ENCODE measurements at places on chromosomes 12 and 14. TPM values are rescaled to one million over a fixed set of nuclear protein-coding genes. Genes with fewer than 3 reads are reported as not detected.

- no peaks in the 10 kb centered on the region for H3K27me3 ChIP-seq
- no peaks in the 10 kb centered on the region for H3K4me1 ChIP-seq
- no peaks in the 10 kb centered on the region for H3K36me3 ChIP-seq
- DNase-seq = no peak
- no peak overlapping the region for H3K27ac ChIP-seq
Measured at GRCh38 chr12:119505001-119505400, 88.6 kb upstream of the TMEM233 start.

GRCh38 chr12:45089411-45090075, 38.6 kb upstream of the DBX2 start:
- peaks cover 4% of the 10 kb centered on the region for H3K27me3 ChIP-seq
- no peak for DNase-seq
- no peaks in the 10 kb centered on the region for H3K36me3 ChIP-seq
- H3K4me1 ChIP-seq = no peaks in the 10 kb centered on the region
- no peak overlapping the region for H3K4me3 ChIP-seq

Gene PTPRO
- 6.4 TPM for polyA plus RNA-seq

DNA sequence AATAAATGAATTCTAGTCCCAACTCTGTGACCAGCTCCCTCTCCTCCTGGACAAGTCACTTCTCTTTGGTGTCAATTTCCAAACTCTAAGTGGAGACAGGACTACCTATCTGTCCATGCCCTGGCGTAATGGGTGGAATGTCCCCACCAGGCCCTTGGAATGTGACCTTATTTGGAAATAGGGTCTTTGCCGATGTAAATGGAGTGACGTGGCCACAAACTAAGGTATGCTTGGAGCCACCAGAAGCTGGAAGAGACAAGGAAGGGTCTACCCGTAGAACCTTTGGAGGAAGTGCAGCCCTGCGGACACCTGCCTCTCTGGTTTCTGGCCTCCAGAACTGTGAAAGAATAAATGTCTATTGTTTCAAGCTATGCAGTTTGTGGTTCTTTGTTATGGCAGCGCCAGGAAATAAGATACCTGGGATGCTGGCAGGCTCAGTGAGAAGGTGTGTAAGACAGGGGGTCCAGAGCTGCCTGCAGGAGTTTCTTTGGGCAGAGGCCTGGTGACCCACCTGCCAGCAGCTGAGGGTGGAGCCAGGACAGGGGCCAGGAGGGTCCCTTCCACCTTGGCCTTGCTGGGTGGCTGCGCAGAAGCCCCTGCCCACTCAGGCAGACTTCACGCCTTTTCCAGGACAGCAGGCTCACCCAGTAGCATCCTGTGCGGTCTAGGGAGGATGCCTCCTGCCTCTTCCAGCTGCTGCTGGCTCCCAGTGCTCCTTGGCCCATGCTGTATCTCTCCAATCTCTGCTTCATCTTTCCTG, 45.8 kb downstream of the ARL6IP4 start:
- no peak overlapping the region for H3K27ac ChIP-seq
- no peak for DNase-seq
- H3K36me3 ChIP-seq = no peaks in the 10 kb centered on the region
- H3K4me1 ChIP-seq = no peaks in the 10 kb centered on the region
- no peak overlapping the region for H3K4me3 ChIP-seq

GRCh38 chr14:31884776-31885379, 192.2 kb upstream of the ARHGAP5 start:
- no peaks in the 10 kb centered on the region for H3K36me3 ChIP-seq
- H3K4me3 ChIP-seq = no peak overlapping the region
- H3K27me3 ChIP-seq = no peaks in the 10 kb centered on the region

Gene TDRD9
- 0.91 TPM for polyA plus RNA-seq

GRCh38 chr12:120103371-120103770, 13.2 kb downstream of the RAB35 start:
- no peak overlapping the region for H3K4me3 ChIP-seq
- no peak for DNase-seq
- H3K27me3 ChIP-seq = no peaks in the 10 kb centered on the region
- H3K36me3 ChIP-seq = peaks cover 20% of the 10 kb centered on the region
- peaks cover 3% of the 10 kb centered on the region for H3K4me1 ChIP-seq

DNA sequence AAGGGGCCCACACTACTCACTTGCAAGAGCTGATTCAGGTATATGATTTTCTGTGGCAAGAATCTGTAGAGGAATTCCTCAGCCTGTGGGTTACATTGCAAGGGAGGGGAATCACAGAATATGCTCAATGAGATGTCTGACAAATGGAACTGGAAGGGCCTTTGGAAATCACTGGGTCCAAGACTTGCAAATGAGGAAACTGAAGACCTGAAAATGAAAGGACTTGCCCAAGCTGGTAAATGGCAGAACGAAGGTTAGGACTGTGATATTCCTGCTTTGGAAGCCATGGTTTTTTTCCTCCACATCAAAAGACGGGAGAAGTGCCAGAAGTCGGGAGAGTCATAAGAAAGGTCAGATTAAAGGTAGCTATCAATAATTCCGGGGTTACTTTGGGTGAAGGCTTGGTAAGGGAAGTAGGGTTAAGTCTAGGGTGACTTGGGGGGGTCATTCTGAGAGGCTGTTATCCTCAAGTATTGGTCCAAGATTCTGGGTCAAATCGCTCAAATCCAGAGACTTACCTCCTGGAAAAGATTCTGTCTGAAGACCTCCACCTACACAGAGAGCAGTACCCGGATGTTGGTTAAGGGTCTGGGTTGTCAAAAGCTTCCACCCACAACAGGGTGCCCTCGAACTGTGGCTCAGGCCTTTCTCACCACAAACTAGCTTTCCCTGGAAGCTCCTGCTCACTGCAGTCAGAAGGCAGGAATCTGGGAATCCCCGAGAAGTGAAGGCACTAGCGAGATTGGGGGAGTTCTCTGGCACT, 539 bp downstream of the PSME2 start:
- peaks cover 8% of the 10 kb centered on the region for H3K36me3 ChIP-seq
- H3K4me3 ChIP-seq = peak overlapping the region; percentile 98
- peak overlapping the region; percentile 88 for H3K27ac ChIP-seq

Gene HOXC13
- polyA plus RNA-seq = not detected

Gene NOXRED1
- polyA plus RNA-seq = not detected

Gene MDM1
- polyA plus RNA-seq = 22.2 TPM

GRCh38 chr14:91400696-91401095, 16.9 kb downstream of the CCDC88C start:
- peak overlapping the region; percentile 76 for H3K27ac ChIP-seq
- H3K36me3 ChIP-seq = no peaks in the 10 kb centered on the region
- H3K27me3 ChIP-seq = no peaks in the 10 kb centered on the region

DNA sequence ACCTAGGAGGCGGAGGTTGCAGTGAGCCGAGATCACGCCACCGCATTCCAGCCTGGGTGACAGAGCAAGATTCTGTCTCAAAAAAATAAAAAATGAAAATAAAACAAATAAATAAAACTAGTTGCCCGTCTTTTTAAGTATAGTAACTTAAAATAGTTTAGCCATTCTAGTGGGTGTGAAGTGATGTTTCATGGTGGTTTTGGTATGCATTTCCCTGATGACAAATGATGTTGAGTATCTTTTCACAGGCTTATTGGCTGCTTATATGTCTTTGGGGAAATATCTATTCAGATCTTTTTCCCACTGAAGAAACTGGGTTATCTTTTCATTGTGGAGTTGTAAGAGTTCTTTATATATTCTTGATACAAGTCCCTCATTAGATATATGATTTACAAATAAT, 102.4 kb upstream of the METAP2 start:
- H3K27me3 ChIP-seq = no peaks in the 10 kb centered on the region
- no peaks in the 10 kb centered on the region for H3K4me1 ChIP-seq
- H3K36me3 ChIP-seq = no peaks in the 10 kb centered on the region
- DNase-seq = no peak
- no peak overlapping the region for H3K27ac ChIP-seq
- no peak overlapping the region for H3K4me3 ChIP-seq

Gene RASSF9
- polyA plus RNA-seq = not detected

- no peaks in the 10 kb centered on the region for H3K27me3 ChIP-seq
- no peak overlapping the region for H3K27ac ChIP-seq
- no peaks in the 10 kb centered on the region for H3K36me3 ChIP-seq
- DNase-seq = peak; percentile 6
Measured at GRCh38 chr14:76456200-76456599, 80.3 kb downstream of the ESRRB start.

DNA sequence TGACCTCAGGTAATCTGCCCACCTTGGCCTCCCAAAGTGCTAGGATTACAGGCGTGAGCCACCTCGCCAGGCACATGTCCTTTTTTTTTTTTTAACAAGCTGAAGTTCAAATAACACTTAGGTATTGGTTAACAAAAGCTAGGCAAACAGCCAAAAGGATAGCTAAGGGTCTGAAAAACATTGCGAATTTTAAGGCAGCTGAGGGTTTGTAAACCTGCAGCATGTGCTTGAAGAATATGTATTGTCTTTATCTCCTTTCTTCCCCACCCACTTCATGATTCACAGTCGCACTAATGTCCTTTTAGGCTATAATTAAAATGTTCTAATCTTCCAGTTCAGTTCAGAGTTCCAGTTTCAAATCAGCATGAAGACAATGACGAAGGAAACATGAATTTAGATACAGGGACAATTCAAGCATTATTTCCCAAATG, 30.1 kb upstream of the CERS5 start:
- no peaks in the 10 kb centered on the region for H3K27me3 ChIP-seq
- H3K36me3 ChIP-seq = peaks cover 56% of the 10 kb centered on the region
- DNase-seq = no peak
- no peak overlapping the region for H3K4me3 ChIP-seq
- no peak overlapping the region for H3K27ac ChIP-seq

Gene DEGS2
- 1.0 TPM for polyA plus RNA-seq

GRCh38 chr12:90631591-90632212, 323.3 kb downstream of the CCER1 start:
- no peak overlapping the region for H3K4me3 ChIP-seq
- H3K4me1 ChIP-seq = no peaks in the 10 kb centered on the region
- H3K27me3 ChIP-seq = no peaks in the 10 kb centered on the region
- no peak overlapping the region for H3K27ac ChIP-seq
- no peak for DNase-seq

- no peak for DNase-seq
- no peak overlapping the region for H3K4me3 ChIP-seq
- H3K27ac ChIP-seq = no peak overlapping the region
- no peaks in the 10 kb centered on the region for H3K4me1 ChIP-seq
- no peaks in the 10 kb centered on the region for H3K27me3 ChIP-seq
Measured at GRCh38 chr12:105443802-105444652, 113.5 kb downstream of the C12orf75 start.

Measured in naive thymus-derived CD4-positive, alpha-beta T cell (primary cell).